ENCODE measurements at places on chromosomes 4 and X. TPM values are rescaled to one million over a fixed set of nuclear protein-coding genes. Genes with fewer than 3 reads are reported as not detected.

Gene GAGE13
- not detected for total RNA-seq

DNA sequence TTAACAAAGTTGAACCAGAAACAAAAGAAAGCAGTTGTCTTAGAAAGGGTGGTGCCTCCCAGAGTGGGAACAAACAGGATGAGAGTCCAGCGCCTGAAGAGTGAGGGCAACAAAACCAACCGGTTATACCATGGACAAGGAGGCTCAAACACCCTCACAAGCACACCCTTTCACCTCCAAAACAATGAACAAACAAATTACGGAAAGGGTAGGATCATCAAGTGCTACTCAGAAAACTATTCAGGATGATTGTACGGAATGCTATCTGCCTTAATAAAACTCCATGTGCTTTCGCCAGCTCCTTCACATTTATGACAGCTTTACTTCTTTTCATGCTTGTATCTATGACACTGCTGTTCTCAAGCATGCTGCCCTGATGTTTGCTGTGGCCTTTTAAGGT is 26.8 kb downstream of the SLC39A8 start:
- no peak for DNase-seq
- H3K36me3 ChIP-seq = no peaks in the 10 kb centered on the region
- H3K4me3 ChIP-seq = no peak overlapping the region
- no peaks in the 10 kb centered on the region for H3K27me3 ChIP-seq

Gene CENPVL1
- total RNA-seq = not detected

Gene ADGRL3
- total RNA-seq = 25.8 TPM

GRCh38 chr4:82360298-82361177 is 13.3 kb downstream of the HNRNPD start:
- H3K4me3 ChIP-seq = no peak overlapping the region
- H3K27ac ChIP-seq = peak overlapping the region; percentile 40
- peaks cover 20% of the 10 kb centered on the region for H3K36me3 ChIP-seq
- peaks cover 91% of the 10 kb centered on the region for H3K4me1 ChIP-seq

- H3K36me3 ChIP-seq = peaks cover 57% of the 10 kb centered on the region
- no peaks in the 10 kb centered on the region for H3K27me3 ChIP-seq
- no peak overlapping the region for H3K27ac ChIP-seq
Observed at GRCh38 chr4:128031756-128032384, 29.2 kb upstream of the LARP1B start.

DNA sequence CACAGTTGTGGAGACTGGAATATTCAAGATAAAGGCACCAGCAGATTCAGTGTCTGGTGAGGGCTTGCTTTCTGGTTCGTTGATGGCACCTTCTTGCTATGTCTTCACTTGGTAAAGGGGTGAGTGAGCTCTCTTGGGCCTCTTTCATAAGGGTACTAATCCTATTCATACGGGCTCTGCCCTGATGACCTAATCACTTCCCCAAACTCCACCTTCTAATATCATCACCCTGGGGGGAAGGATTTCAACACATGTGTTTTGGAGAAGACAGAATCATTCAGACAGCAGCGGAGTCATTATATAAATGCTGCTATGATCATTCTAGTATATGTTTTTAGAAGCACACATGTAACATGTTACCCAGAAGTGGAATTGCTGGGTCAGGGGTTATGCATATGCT is 295.3 kb upstream of the CTSO start:
- no peaks in the 10 kb centered on the region for H3K36me3 ChIP-seq
- H3K27me3 ChIP-seq = no peaks in the 10 kb centered on the region
- H3K27ac ChIP-seq = no peak overlapping the region
- H3K4me3 ChIP-seq = no peak overlapping the region
- DNase-seq = no peak

- no peaks in the 10 kb centered on the region for H3K36me3 ChIP-seq
- H3K27me3 ChIP-seq = no peaks in the 10 kb centered on the region
- H3K4me3 ChIP-seq = no peak overlapping the region
- no peaks in the 10 kb centered on the region for H3K4me1 ChIP-seq
- DNase-seq = peak; percentile 39
Observed at GRCh38 chrX:119617517-119618164, 11.4 kb upstream of the NKRF start.
